ENCODE measurements at places on chromosomes 5 and 9. TPM values are rescaled to one million over a fixed set of nuclear protein-coding genes. Genes with fewer than 3 reads are reported as not detected.

ZCCHC9 gene
- total RNA-seq, result 44.6 TPM

SIT1 gene
- total RNA-seq, result not detected

ASTN2 gene
- 8.5 TPM for total RNA-seq

SLC36A2 gene
- total RNA-seq, result not detected

PKD2L2 gene
- not detected for total RNA-seq

ENTREP1 gene
- total RNA-seq, result 7.6 TPM

FOXB2 gene
- total RNA-seq, result not detected

F2RL2 gene
- total RNA-seq, result not detected

GPX3 gene
- total RNA-seq, result not detected

ADCY2 gene
- 7.3 TPM for total RNA-seq

TICAM2 gene
- total RNA-seq, result 0.69 TPM

Data from melanocyte of skin (primary cell).